Muscle of leg (tissue), 16 donors: ENCODE measurements at places on chromosomes 6 and 20. TPM values are rescaled to one million over a fixed set of nuclear protein-coding genes. Genes with fewer than 3 reads are reported as not detected.

Gene RIPPLY2
- not detected for polyA plus RNA-seq

- peak; percentile 14 for DNase-seq
Measured at GRCh38 chr6:40395066-40395697, 192.0 kb downstream of the LRFN2 start.

Gene FAM209B
- not detected for polyA plus RNA-seq

GRCh38 chr20:31663838-31664695 lies 26.4 kb downstream of the COX4I2 start:
- no peak for DNase-seq

- no peak for DNase-seq
Measured at GRCh38 chr6:16712255-16712930, 48.9 kb downstream of the ATXN1 start.

DNA sequence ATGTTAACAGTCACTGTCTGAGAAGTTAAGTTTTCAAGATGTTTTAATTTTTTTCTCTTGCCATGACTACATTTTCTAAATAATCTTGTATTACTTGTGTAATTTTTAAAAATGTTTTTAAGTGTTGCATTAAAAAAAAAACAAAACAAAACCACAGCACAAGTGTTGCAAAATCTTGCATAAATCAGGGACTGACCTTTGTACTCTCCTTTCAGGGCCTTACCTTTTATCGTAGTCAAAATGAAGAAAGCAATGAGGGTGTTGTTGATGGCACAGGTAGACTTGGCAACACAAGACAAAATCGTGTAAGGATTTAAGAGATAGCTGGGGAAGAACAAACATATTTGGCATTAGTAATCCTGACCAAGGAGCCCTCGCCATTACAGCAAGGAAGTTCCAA lies 42.5 kb downstream of the PIGU start:
- DNase-seq: no peak

- no peak for DNase-seq
Measured at GRCh38 chr6:92708270-92708669, 711.1 kb downstream of the EPHA7 start.

Gene SLC44A4
- polyA plus RNA-seq: 0.57 TPM

DNA sequence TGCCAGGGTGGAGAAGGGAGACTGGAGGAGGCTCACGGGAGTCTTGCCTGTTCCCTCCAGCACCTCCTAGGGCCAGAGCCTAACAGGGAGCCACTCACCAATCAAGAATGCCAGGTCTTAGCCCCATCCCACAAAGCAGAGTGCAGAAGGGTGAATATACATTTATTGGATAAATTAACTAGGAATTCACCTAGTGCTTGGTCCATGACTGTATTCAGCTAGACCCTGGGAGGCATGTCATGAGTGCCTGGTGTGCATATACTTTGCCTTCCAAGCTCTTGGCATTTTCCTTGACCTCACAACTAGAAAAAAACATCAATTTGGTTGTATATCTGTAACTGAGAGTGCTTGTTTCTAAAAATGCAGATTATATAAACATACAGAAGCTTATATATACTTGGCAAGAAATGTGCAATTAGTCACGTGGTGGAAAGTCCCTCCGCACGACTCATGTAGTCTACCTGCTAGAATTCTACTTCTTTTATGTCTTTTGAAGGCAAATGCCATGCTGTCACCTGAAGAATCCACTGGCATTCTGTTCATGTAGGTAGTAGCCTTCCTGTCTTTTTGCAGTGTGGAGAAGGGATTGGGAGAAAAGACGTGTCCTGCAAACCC lies 991.0 kb downstream of the KIF16B start:
- DNase-seq: no peak

DNA sequence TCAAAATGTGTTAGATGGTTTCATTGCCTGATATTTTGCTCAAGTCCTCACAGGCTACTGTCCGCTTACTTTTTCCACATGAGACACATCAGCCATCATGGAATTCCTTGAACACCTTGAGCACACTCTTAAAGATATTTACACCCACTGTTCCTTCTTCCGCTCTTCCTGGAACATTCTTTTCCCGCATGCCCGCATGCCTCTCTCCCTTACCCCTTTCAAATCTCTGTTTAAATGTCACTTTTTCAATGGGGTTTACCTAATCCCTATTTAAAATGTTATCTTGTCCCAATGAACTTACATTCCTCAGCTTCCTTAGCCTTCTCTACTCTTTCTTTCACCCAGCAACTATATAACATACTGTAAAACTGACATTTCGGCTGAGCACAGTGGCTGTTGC lies 503.3 kb upstream of the PTCHD4 start:
- DNase-seq: no peak
